Esophagus mucosa (tissue), 1 donor: ENCODE measurements at places on chromosomes 4 and X.
A peak's percentile ranks its signal among the peaks of the same experiment; 100 is the strongest.

DNA sequence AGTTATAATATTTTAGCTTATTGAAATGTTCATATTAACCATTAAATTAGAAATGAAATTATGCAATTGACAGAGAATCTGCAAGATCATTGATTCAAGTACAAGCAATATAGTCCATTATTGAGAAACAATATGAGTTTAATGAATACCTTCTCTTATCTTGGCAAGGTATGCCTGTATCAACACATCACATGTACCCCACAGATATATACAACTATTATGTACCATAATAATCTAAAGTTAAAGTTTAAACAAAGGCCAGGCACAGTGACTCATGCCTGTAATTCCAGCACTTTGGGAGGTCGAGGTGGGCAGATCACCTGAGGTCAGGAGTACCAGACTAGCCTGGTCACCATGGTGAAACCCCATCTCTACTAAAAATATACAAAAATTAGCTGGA lies 514.7 kb downstream of the PCDH7 start:
- ATAC-seq: no peak

- ATAC-seq: no peak
These were observed 11.6 kb upstream of the H2AZ1 start for GRCh38 chr4:99961711-99962110.

DNA sequence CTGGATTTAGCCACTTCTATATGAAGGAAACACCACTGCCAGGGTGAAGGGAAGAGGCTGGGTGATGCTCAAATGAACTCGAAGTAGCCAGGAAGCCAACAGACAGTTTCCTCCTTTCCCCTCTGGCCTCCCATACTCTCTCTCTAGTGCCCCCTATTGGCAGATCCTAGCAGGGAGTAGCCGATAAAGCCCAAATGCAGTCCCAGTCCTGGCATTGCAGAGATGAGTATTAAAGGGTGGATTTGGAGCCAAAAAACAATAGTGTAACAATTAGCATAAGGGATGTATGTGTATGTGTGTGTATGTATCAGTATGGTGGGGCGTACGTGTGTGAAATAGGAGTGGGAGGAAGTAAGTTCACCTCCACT lies 213.8 kb upstream of the LDB2 start:
- no peak for ATAC-seq

GRCh38 chrX:149630681-149631233 lies 835 bp downstream of the TMEM185A start:
- ATAC-seq: peak; percentile 38

DNA sequence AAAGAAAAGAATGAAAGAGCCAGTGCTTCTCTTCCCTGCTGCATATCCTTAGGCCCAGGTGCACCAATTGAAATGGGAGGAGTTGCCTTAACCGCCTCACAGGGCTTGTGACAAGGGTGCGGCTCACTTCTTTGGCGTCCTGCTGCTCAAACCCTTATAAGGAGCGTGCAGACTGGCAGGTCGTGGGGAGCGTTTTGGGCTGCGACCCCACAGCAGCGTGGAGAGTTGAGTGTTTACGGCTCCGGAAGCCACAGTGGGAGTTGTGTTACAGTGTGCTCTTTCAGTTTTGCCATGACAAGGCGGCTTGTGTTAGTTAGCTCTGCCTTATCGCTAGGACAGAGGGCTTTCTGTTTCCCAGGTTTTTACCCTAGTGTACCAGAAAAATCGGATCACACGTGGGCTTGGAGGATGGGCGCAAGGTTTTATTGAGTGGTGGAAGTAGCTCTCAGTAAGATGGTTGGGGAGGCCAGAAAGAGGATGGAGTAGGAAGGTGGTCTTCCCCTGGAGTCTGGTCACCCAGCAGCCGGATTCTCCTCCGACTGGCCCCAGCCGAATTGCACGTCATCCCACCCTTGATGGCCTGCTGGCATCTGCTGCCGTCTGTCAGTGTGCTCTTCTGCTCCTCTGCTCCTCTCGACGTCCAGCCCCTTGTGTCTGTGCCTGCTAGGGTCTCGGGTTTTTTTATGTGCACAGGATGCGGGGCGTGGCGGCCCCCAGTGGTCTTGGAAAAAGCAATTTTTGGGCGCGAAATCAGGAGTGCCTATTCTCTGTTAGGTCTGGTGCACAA lies 718.9 kb downstream of the ARAP2 start:
- ATAC-seq: peak; percentile 41

GRCh38 chr4:73998040-73999011 lies at the start of gene CXCL5:
CXCL5 (minus strand) TSS chr4:73998677; CDS start chr4:73998581, 96 bp downstream.
- ATAC-seq: peak; percentile 46

DNA sequence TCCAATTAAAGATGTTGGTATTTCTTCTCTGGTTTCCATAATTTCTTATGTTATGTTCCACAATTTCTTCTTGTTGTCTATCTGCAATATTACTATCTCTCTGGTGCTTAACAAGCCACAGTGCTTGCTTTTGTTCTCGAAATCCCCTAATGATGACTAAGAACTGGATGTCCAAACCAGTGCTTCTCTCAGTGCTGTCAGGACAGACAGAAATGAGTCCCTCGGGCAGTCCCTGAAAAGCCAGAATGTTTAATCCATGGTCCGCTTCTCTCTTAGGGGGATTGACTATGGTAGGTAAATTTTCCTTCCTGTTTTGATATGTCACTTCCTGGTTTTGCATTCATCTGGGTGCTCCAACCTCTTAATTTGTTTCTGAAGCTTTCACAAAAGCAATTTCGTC lies 321.6 kb upstream of the PCDH10 start:
- no peak for ATAC-seq

DNA sequence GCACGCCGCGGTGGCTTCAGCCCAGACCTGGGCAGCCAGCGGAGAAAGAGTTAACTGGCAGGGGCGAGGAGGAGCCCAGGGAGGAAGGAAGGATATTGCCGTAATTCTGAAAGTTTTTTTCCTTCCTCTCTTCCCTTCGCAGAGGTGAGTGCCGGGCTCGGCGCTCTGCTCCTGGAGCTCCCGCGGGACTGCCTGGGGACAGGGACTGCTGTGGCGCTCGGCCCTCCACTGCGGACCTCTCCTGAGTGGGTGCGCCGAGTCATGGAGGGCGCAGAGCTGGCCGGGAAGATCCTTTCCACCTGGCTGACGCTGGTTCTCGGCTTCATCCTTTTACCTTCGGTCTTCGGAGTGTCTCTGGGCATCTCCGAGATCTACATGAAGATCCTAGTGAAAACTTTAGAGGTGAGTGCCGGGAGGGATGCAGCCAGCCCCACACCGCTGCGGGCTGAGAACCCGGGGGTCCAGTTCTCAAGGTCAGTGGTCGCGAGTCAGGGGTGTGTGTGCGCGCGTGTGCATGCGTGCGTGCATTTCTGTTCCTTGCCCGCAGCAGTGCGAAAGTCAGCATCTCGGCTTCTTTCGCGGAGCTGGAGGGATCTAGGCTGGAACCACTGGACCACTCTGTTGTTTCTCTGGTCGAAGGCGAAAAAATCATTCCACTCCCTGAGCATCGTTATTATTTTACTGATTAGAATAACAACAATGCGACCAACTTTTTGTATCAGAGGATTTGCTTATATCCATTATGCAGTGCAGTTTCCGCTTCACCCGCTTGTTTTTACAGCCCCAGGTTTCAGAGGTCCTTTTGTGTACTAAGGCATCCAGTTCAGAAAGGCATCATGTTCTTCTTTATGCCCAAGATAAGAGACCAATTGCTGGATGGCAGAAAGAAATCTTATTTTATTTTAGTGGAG lies 709 bp downstream of the GPAT3 start:
- ATAC-seq: peak; percentile 39

DNA sequence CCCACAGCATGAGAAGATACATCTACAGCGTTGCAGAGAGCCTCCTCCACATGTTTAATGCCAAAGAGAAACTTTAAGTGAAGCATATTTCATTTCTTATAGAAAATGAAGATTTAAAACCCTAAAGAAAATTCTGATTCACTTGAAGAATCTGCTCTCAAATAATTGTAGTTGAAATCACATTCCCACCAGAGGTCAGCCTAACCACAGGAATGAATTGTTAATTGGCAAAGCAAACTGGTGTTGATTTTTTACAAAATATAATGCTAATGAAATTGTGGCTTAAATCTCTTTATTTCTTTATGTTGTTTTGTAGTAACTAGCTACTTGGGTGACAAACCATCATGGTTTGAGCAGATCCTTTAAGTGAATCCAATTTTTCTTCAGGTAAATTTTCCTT lies 31.1 kb upstream of the WDR17 start:
- no peak for ATAC-seq

DNA sequence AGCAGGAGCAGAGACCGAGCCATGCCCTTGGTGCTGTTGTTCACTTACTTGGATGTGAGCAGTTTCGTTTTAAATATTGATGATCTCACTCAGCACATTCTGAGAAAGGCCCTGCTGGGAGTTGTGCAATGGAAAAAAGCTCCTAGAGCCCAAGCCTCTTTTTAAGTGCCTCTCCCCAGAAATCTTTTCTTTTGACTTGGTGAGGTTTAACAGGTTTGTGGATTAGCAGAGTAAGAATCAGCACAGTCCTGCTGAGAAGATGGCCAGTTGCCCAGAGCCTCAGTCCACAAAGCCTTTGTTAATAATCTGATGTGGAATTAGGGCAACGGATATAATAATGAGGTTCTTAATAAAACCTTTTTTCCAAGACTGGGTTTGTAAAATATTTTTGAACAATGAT lies 157.5 kb upstream of the ATP6AP2 start:
- ATAC-seq: peak; percentile 81

GRCh38 chrX:1528884-1529203 lies 8.1 kb downstream of the P2RY8 start:
- no peak for ATAC-seq

GRCh38 chrX:28901637-28902036 lies 314.4 kb downstream of the IL1RAPL1 start:
- ATAC-seq: no peak

GRCh38 chr4:120921456-120922380 lies 808 bp downstream of the PRDM5 start:
- ATAC-seq: peak; percentile 76

- no peak for ATAC-seq
These were observed 66.2 kb downstream of the UBA6 start for GRCh38 chr4:67634741-67635140.

DNA sequence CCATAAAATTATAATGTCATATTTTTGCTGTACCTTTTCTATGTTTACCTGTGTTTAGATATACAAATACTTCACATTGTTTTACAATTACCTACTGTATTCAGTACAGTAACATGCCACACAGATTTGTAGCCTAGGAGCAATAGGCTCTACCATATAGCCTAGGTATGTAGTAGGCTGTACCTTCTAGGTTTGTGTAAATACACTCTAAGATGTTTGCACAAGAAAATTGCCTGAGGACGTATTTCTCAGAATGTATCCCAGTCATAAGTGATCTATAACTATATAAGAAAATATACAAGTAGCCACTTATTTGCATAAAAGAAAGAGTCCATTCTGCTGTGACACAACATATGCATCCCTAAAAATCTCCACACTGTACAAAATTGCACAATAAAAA lies 36.3 kb upstream of the SCML1 start:
- no peak for ATAC-seq

DNA sequence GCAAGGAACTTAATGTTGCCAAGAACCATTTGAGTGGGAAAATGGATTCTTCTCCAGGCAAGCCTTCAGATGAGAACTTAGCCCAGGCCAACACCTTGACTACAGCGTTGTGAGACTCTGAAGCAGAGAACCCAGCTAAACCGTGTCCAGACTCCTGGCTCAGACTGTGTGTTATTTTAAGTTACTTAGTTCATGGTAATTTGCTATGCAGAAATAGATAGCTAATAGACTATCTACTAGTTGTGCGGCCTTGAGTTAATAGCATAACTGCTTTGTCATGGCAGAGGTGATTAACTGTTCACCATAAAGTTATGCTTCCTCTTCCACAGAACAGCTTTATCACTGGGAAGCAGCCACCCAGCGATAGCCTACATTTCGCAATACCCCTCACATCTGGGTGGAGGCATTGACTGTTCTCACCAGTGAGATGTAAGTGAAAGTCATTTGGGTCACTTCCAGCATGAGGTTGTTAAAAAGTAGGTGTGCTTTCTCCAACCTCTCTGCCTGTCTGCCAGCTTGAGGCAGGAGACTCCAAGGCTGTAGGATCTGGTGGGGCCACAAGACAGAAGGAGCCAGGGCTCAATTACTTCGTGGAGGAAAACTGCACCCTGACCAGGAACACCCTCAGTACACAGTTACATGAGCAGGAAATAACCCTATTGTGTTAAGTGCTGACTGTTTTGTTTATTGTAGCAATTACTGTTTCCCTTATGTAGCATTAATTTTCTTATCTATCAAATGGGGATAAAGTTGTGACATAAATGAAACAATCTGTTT lies 94.2 kb downstream of the GPAT3 start:
- peak; percentile 88 for ATAC-seq

GRCh38 chrX:149157976-149158375 lies 347.1 kb downstream of the IDS start:
- no peak for ATAC-seq

- no peak for ATAC-seq
These were observed 63.9 kb downstream of the FHDC1 start for GRCh38 chr4:153000076-153000420.

GRCh38 chr4:169416997-169417396 lies 146.2 kb upstream of the SH3RF1 start:
- no peak for ATAC-seq

GRCh38 chr4:190016369-190017289 lies 10.4 kb downstream of the FRG2 start:
- ATAC-seq: no peak

DNA sequence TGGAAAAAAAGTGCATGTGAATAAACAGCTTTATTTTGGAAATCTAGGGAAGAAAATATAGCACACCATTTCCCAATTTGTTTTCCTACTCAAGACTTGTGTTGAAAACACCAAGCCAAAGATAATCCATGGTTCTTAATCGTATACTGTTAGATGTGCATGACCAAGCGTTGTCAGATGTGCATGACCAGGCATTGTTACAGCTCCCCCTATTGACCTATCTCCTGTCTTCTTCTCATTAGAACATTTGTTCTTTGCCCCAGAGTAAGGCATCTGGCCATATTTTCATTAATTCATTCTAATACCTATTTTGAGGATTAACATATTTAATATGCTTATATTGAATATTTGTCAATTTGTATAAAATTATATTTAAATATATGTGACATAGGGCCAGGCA lies 14.4 kb upstream of the VCX start:
- ATAC-seq: no peak

DNA sequence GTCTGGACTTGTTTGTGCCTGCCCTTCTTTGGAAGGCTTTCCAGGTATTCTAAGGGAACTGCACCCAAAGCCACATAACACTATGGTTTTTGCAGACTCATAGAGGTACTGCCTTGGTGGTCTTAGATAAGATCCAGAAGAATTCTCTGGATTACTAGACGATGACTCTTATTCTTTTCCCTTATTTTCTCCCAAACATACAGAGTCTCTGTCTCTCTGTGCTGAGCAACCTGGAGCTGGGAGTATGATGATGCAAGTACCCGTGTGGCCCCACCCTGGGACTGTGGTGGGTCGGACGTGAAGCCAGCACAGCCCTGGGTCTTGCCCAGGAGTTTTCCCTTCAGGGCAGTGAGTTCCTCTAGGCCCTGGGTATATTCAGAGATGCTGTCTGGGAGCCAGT lies 1342.4 kb upstream of the TENM3 start:
- no peak for ATAC-seq
